Activated T-helper 1 cell treated with anti-CD3 and anti-CD28 coated beads, Interleukin-12 subunit alpha, Interleukin-12 subunit beta, Interleukin-2, Interleukin-4 antibody, amounts not matched to agents 30 ng/mL and 10 ng/mL and 1 ng/mL, durations not matched to agents 14 hours and 24 hours and 36 hours (primary cell): ENCODE measurements at places on chromosomes 7 and 10.

- DNase-seq, result no peak
Measured at GRCh38 chr7:141713890-141714289, 5.7 kb downstream of the WEE2 start.

GRCh38 chr10:86393362-86393761 lies 26.8 kb upstream of the GRID1 start:
- no peak for DNase-seq

- DNase-seq, result no peak
Measured at GRCh38 chr7:47256016-47256415, 325.9 kb downstream of the TNS3 start.

DNA sequence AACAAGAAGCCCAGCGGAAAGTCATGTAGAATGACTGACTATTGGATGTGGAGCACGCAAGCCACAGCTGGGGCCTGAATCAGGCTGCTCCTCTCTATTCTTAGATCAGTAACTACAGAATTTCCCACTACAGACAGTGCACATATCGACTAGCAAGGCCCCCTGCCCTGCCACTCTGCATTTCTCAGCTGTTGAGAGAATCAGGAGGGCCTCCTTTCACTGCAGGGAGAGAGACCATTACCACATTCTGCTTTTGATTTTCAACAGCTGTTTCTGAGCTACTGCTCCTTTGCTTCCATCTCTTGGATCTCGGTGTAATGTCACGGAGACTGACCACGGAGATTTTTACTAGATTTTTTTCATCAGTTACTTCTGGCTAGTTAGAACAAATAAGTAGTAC lies 73.8 kb downstream of the PON1 start:
- no peak for DNase-seq

- DNase-seq, result no peak
Measured at GRCh38 chr7:128893251-128894100, 17.0 kb downstream of the KCP start.

DNA sequence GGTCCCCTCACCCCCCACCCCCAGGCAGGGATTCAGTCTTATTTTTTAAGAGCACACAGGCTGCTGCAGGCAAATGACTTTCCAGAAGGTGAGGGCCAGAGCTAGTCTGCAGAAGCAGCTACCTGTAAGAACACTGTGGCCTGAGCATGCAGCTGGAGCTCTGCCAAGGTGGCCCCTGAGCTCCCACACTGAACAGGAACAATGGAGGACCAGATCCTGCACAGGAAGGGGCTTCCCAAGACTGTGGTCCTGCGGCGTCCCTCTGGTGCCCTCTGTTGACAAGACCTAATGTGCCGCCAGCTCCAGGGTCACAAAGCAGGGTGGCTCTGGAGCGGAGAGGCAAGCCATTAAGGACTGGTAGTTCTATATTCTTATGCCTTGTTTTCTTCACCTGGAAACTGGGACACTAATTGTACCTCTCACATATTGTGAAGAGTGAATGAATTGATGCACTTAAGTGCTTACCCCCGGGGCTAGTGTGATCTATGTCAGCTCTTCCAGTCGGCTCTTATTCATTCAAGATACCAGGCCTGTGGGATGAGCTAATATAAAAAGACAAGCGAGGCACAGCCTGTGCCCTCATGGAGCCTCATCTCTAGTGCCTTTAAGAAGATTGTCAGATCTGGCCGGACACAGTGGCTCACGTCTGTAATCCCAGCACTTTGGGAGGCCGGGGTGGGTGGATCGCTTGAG lies 8.0 kb upstream of the BEND7 start:
- no peak for DNase-seq

GRCh38 chr7:81308643-81309322 lies 389.9 kb upstream of the SEMA3C start:
- no peak for DNase-seq

GRCh38 chr10:81109200-81109752 lies 571.6 kb downstream of the SH2D4B start:
- no peak for DNase-seq

GRCh38 chr10:80670774-80671173 lies 133.1 kb downstream of the SH2D4B start:
- DNase-seq, result no peak

DNA sequence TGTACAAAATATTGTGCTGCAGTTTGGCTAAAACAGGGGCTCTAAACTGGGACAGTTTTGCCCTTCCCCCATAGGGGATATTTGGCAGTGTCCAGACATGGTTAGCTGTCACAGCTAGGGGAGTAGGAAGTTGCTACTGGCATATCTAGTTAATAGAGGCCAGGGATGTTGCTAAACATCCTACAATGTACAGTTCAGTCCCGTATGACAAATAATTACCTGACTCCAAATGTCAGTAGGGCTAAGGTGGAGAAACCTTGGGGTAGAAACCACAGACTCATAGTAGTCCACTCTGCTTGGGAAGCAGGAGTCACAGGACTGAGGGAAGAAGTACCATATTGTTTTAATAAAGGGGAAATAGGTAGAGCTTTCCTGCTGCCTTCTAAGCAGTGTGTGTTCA lies 39.8 kb downstream of the WBP1L start:
- no peak for DNase-seq

- no peak for DNase-seq
Measured at GRCh38 chr7:8597565-8597964, 164.2 kb downstream of the NXPH1 start.

DNA sequence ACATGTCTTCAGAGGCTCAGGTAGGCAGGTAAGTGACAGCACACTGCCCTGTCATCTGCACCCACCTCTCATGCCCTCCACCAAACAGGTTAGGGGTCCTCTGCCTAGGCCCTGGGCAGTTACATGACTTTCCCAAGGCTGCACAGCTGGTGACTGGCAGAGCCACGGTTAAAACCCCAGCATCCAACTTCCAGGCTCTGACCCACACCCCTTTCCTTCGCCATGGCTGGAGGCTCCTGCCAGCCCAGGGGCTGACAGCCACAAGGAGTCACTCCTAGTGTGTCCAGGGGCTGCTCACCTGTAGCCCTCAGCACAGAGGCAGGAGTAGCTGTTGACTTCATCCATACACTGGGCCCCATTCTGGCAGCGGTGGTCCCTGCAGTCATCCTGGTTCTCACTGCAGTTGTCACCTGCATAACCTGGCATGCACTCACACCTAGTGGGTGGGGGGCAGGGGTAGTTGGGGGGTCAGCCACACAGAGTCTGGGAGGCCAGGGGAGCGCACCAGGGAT lies 175.0 kb downstream of the SLIT1 start:
- DNase-seq, result no peak

GRCh38 chr7:132049462-132050304 lies 493.3 kb upstream of the PODXL start:
- peak; percentile 5 for DNase-seq

- peak; percentile 30 for DNase-seq
Measured at GRCh38 chr10:6014241-6014761, 37.0 kb upstream of the IL15RA start.

DNA sequence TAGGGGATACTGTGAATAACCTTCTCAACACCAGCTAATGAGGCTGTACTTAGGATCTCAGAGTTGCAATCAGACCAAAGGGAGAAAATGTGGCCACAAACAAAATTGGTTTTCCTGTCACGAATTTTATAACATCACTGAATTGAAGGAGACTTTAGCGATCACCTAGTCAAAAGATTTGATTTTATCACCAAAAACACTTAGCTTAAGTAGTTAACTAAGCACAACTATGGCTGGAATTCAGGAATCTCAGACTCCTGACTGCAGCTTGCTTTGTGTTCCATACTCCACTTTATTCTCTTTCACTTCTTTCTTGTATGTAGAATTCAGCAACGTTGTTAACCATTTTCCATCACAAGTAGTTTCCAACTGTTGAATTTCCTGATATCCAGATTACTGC lies 152.0 kb downstream of the SLC16A9 start:
- DNase-seq, result no peak

DNA sequence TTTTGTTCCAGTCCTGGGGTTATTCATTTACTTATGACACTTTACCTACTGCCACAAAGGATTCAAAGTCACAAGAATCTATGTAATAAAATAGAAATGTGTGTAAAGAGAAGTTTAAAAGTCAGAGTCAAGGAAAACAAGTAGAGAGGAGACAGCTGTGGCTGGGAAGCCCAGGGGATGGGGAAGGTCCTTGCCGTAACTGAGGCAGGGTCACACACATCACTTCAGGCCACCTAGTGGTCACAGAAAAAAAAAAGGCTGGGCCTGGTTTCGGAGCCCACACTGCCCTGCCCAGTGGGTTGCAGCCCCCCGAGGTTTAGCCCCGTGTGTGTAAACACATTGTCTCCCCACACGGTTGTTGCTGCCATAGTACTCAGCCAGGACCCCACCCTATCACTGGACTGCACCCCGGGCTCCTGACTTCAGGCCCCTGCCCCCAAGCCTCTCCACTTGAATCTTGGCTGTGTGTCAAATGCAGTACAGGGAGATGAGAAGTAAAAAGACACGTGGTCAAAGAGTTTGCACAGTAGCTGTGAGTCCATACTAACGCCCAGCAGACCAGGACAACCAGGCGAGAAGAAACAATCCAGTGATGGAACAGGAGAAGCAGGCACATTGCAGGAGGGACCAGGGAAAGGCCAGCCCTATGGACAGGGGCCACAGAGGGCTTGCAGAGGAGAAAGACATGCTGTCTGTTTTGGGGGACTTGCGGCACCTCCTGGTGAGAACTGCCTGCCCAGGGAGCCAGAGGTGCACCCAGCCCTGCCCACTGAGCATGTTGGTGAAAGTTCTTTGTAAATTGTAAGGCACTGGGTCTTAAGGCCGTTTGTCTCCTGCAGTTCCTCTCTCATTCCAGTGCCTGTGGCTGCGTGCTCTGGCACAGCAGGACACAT lies 91.4 kb upstream of the MACROH2A2 start:
- DNase-seq, result no peak

DNA sequence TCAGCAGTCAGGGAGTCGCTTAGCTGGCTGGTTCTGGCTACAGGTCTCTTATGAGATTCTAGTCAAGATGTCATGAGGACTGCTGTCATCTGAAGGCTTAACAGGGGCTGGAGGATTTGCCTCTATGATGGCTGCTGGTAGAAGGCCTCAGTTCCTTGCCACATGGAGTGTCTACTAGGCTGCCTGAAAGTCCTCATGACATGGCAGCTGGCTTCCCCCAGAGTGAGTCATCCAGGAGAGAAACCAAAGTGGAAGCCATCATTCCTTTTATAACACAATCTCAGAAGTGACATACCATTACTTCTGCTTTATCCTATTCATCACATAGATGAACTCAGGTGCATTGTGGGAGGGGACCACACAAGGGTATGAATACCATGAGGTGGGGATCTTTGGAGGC lies 75.1 kb downstream of the EXOC6 start:
- no peak for DNase-seq

- DNase-seq, result no peak
Measured at GRCh38 chr10:78731675-78732074, 337.1 kb upstream of the ZMIZ1 start.

DNA sequence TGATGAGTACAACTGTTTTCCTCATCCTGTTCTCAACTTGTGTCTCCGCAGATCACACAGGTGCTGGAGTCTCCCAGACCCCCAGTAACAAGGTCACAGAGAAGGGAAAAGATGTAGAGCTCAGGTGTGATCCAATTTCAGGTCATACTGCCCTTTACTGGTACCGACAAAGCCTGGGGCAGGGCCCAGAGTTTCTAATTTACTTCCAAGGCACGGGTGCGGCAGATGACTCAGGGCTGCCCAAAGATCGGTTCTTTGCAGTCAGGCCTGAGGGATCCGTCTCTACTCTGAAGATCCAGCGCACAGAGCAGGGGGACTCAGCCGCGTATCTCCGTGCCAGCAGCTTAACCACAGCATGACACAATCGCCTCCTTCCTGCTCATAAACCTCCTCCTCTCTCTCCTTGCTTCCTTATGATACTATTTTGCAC lies 126.7 kb upstream of the PRSS58 start:
- DNase-seq, result peak; percentile 33

- no peak for DNase-seq
Measured at GRCh38 chr10:80188713-80189112, 16.6 kb downstream of the ANXA11 start.

- no peak for DNase-seq
Measured at GRCh38 chr7:90816511-90817142, 220.5 kb downstream of the CDK14 start.

- no peak for DNase-seq
Measured at GRCh38 chr7:150897502-150898474, 45.5 kb downstream of the AOC1 start.

DNA sequence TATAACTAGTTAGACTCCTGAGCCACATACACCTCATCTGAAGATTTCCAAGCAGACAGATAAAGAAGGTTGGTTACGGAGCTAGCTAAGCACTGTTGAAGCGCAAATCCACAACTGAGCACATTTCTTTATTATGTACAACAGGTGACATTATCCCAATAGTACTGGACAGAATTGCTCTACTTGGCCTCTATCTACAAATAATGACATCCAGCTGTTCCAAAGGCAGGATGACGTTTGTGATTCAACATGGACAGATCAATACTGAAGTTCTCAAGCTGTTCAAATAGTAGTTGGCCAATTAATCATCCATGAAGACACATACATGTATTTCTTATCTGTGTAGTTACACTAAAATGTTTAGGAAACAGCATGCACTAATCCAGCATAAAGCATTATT lies 101.0 kb downstream of the UBE2H start:
- no peak for DNase-seq

- DNase-seq, result no peak
Measured at GRCh38 chr10:84654671-84655070, 326.3 kb downstream of the CCSER2 start.

DNA sequence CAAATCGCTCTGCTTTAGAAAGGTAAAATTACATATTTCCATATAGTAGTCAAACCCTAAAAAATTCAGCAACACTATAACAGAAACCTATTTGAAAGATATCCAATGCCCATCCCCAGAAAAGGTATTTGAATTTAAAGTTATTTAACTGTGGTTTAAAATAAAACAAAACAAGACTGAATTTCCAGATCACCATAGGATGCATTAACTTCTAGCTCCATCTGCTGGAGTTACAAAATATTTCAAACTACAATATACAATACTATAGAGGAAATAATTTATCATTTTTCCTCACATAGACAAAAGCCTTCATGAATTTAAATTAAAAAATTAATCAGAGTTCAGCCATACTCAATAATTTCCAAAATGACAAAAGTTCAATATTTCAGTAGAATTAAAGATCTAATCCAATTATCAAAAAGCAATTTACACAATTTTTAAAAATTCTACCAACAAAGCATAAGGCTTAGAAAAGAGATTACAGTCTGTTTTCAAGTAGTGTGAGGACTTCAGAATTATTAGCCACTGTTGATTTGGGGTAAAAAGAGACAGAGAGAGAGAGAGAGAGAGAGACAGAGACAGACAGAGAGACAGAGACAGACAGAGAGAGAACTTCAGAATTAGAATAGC lies 75.9 kb downstream of the LMBR1 start:
- no peak for DNase-seq

- DNase-seq, result peak; percentile 41
Measured at GRCh38 chr10:91163869-91164474, 56.5 kb upstream of the PCGF5 start.
